ENCODE measurements at places on chromosomes 11 and 22.

DNA sequence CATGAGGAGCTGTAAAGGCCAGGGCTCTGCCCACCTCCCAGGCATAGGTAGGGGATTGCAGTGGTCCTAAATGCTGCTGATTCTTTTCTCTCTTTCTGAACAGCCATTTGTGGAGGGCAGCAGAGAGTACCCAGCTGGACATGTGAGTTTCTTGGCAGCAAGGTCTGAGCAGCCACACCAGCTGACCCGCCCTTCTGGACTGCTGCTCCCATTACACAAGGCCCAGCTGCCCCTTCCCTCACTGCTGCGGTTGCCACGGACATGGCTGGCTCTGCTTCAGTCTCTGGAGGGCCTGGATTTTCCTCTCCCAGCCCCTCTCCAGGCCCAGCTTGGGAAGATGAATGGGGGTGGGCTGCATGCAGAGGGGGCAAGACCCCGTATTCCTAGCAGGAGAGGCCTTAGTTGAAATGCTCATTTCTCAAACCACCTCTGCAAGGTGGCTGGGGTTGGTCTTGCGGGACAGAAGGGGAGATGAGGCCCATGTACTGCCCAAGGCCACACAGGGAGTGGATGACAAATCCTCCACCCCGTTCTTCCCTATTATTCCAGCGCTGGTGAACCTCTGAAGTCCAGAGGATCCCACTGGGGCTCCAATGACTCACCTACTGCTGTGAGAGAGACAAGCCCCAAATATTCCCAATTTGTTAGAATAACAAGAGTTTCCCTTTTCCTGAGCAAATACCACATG is 4.6 kb downstream of the LGALS12 start:
- DNase-seq: no peak

DNA sequence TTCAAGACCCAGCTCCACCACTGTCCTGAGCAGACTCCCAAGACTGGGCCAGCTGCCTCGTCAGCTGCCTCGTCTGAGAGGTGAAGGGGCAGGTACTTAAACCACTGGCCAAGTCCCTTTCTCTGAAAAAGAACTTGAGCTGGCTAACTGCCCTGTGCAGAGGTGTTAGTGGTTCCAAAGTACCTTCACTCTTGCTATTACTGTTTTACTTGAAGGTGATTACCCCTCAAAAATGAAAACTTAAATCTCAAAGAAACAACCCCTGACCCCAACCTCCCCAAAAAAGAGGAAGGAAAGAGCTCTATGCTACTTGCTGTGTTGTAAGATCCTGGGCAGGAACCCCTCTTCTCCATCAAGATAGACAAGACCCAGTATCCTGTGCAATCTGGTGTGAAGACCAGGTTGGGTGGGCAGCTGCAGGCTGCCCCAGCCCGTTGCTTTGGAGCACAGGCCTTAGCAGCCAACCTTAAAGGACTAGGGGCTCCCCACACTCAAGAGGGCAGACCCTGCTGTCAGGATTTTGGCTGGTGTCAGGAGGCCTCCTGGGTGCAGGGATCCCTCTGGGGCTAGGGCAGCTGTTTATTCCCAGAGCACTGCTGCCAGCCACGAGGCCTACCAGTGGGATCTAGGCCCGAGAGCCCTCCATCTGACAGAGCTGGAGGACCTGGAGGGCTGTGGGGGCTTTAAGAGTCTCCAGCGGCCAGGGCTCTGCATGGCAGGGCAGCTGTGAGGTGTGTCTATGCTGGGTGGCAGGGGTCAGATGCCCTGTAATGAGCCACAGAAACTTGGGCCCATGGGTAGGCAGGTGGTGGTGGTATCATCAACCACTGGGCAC is 13.0 kb downstream of the GUCD1 start:
- no peak for DNase-seq

DNA sequence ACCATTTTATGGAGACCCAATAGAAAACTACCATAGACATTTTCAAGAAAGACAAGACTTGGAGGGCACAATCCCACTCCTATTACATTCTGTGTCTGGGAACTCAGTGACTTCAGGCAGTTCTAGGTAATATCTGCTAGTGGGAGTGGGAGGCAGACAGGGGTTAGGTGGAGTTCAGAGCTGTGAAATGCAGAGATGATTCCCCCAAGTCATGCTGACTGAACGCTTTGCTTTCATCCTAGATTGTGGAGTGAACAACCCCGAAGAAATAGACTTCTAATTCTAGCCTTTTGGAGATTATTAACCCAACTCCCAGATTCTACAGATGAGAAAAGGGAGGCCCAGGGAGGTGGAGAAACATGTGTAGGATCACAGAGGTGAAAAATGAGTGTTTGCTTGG is 437.8 kb upstream of the CADM1 start:
- DNase-seq: no peak

- DNase-seq: no peak
Observed at GRCh38 chr11:57899378-57899777, 124.3 kb upstream of the OR9Q1 start.

DNA sequence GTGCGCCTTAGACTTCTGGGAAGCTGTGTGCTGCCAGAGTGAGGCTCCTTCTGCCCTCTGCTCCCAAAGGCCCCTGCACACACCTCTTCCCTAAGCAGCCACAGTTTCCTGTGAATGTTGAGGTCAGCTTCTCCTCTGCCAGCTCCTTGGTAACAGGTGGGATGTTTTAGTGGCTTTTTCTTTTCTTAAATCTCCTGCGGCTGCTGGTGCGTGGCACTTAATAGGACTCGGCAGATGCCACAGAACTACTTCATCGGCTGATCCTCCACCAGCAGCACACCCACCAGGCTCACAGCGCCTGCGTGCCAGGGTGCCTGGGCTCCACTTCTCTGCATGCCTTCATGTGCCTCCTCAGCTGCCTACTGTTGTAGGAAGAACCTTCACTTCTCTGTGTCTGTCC is 87.8 kb downstream of the RCN1 start:
- no peak for DNase-seq

GRCh38 chr22:47114813-47115517 is 352.5 kb downstream of the TBC1D22A start:
- DNase-seq: no peak

DNA sequence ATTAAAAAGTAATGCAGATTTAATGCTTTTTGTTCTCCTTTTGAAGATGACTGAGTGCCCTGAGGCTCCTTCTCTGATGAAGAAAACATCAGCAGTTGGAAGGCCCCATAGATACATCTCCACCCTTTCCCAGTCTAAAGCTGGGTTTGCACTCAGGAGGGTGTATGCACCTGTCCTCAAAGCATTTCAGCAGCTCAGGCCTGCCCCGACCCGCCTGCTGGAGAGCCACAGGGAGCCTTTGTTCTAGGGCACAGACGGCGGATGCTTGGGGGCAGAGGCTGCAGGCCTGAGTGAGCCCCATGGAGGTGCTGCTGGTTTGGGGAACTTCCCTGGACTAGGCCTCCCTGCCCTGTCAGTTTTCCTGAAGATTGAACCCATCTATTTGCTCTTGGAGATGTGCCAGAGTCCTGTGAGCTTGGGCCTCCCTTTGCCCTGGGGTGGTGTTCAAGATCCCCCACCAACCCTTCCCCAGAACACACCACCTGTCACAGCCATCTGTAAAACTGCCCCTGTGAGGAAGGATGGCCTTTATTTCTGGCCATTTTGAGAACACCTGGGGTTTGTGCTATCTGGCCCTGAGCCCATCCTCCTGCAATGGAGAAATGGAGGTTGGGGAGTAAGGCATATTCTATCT is 160.0 kb downstream of the NAV2 start:
- DNase-seq: no peak

DNA sequence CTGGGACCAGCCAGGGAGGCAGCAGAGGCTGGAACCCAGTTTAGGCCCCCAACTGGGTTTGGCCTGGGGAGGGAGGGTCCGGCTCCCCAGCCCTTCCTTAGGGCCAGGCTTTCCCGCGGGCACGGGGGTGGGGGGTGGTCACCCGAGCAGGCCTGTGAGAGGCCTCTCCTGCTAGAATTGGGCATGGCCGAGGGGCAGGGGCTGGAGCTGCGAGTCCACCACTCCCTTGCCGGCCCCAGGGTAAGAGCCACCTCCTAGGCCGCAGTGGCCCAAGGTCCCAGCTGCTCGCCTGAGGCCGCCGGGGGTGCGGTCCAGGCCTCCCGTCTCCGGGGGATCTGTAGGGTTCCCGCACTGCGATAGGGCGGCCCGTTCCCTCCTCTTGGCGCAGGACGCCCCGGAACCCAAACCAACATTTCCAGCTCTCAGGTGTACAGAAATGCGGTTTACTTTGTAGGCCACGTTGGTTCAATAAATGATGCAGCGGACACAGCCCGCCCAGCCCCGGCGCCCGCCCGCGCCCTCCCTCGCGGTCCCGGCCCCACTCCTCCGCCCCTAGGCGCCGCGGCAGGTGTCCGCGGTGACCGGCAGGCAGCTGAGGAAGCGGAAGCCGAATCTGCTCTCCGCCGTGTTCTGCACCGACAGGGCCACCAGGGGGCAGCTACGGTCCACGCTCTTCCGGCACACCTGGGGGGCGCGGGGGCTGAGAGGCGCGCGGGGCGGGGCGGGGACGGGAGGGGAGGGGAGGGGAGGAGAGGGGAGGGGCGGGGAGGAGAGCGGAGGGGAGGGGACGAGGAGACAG is 5.9 kb downstream of the LMNTD2 start:
- DNase-seq: peak; percentile 41

DNA sequence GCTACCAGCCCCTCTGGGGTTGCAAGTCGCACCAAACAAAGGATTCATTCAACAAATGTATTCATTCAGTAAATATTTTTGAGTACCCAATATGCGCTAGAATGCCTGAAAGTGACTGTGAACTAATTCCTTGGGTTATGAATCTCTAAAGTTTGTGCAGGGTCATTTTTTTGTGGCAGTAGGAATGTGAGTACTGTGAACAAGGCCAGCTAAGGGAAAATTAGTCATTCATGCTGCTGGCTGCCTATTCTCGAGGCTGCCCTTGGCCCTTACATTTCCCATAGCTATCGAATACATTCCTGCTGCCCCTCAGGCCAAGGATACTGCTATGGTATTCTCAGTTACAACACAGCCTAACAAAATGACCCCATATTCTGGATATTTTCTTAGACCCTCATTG is 141.6 kb downstream of the TRPC6 start:
- DNase-seq: no peak
